ENCODE measurements at places on chromosomes 16 and 17.
A peak's percentile ranks its signal among the peaks of the same experiment; 100 is the strongest.

- peak; percentile 67 for DNase-seq
Observed at GRCh38 chr17:4072487-4073157, 70.2 kb downstream of the ZZEF1 start.

DNA sequence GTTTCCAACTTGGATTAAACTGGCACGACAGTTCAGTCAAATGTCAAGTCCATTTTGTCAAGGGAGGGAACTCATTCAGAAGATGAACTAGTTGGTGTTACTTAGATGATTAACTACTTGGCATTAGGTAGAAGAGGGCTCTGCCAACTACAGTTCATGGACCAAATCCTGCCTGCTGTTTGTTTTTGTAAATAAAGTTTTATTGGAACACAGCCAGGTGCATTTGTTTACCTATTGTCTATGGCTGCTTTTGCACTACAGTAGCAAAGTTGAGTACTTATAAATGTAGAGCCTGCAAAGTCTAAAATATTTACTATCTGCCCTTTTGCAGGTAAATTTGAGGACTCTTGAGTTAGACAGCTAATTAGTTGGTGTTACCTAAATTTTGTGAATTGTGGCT lies 410.0 kb downstream of the MAF start:
- no peak for DNase-seq

GRCh38 chr16:28087675-28088300 lies 24.3 kb upstream of the GSG1L start:
- DNase-seq: no peak

GRCh38 chr16:63539276-63539675 lies 1503.0 kb upstream of the CDH8 start:
- no peak for DNase-seq

DNA sequence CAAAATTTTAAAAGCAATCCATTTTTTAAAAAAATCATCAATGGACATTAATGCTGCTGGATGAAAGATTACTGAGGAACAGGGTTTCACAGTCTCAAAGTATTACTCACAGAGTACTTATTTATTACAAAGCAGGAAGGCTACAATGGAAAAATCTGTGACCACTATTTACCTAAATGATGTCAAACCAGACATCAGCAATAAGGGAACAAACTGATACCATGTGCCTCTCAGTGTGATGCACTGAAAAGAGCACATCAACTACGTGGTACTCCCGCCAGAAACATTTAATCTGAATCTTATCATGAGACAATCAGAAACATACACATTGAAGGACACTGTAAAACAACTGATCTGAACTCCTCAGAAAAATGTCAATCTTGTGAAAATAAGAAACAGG lies 124.2 kb downstream of the PARN start:
- no peak for DNase-seq

DNA sequence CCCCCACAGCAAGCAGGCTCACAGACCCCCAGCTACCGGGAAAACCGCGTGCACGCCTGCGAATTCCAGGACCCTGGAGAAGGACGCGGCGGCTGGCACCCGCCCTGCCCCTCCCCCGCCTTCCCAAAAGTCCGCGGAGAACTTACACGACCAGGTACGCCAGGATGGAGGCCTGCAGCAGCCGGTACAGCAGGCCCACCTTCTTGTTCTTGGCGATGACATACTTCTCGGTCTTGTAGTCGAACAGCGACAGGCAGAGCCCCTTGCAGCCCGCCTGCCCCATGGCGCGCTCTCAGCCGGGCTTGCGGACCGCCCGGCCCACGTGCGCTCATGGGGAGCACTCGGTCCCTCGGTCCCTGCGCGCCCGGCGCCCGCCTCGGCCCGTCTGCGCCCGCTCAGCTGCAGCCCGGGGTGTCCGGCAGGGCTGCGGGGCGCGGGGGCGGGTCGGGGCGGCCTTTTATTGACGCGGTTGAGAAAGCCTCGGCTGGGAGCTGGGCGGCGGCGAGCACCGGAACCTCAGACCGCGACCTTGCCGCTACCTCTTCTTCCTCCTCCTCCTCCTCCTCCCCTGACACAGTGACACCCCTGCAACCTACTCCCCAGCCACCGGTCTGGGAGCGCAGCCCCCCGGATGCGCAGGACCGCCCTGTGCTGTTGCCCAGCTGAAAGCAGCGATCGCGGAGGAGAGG lies at the start of gene P2RX5:
P2RX5 (minus strand) TSS at position 433 of the 689 bp plus-strand sequence; CDS start at position 283, 150 bp downstream.
- no peak for DNase-seq

GRCh38 chr16:66515596-66516508 lies 34.1 kb downstream of the TK2 start:
- DNase-seq: no peak

DNA sequence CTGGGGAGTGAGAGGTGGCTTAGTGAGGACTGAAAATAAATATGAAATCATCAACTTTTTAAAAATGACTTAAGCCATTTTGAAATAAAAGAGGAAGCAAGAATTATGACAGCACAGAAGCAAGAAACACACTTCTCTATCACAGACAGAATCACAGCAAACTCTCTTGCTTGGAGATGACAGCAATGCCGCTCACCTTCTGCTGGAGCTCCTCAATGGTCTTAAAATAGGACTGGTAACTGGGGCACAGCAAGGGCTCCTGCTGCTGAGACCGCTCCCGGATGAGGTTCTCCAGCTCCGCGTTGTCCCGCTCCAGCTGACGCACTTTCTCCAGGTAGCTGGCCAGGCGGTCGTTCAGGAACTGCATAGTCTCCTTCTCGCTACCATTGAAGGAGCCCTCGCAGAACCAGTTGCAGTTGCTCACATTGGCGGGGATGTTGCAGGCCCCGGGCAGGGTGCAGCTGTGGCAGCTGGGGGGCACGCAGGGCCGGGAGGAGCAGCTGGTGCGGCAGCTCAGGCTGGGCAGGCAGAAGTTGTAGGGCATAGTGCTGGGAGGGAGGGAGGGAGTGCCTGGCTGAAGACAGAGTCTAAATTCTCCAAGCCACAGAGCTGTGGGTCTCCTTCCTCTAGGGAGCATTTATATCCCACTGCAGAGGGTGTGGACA lies at the start of gene KRT31:
KRT31 (minus strand) TSS at position 613 of the 665 bp plus-strand sequence; CDS start at position 544, 69 bp downstream.
- DNase-seq: no peak

DNA sequence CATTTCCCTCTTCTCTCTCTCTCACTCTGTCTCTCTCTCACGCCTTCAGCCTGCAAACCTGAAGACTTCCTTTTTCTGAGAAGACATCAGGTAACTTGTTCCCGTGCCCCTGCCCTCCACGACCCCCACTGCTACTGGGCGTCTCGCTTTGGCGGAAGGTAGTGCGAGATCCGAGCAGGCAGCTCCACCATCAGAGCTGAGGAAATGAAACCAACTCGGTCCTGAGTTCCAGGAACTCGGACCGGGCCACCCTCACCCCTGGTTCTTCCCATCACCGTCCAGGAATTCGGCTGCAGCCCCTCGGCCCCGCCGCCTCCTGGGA lies 585 bp downstream of the MLKL start:
- DNase-seq: no peak

- DNase-seq: no peak
Observed at GRCh38 chr17:81993729-81994592, 16.5 kb downstream of the ASPSCR1 start.

DNA sequence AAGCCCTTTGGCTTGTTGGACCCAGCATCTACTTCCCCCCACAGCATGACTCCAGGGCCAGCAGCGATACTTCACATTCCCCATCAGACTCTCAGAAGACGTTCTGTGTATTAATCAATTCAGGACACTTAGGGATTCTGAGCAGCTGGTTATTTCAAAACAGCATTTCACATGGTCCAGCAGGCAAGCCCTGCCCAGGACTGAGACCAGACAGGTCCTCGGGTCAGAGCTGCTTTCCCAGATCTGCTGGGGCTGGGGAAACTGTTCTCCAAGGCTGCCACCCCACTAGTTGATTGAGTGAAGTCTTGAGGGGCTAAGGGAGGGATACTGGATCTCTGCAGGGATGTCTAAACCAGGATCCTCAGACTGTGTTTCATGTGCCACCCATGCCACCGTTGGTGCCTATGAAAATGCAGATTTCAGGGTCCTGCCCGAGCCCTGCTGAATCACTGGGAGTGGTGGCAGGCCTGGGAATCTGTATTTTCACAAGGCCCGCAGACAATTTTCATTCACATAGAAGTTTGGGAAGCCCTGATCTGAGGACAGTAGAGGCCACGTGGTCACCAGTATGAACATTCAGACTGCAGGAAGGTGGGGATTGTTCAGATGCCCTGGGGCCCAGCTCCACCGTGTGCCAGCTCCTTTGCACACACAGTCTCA lies 40.6 kb upstream of the CDH5 start:
- DNase-seq: no peak

DNA sequence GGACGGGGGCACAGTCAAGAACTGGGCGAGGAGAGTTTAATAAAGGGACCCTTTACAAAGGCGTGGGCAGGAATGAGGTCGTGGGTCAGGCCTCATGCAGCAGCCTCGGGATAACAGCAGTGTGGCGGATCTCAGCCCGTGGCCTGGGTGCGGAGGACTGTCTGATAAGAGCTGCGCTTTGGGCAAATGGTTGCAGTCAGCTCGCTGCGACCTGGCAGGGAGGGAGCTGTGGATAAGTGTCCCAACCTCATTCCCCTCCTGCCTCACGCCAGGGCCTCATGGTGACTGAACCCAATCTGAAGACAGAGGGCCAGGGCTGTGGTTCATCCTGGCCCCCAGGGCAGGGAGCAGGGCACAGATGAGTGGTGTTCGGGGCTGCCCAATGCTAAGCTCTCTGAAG lies 13.6 kb downstream of the SMTNL2 start:
- no peak for DNase-seq

GRCh38 chr16:55703003-55704001 lies 47.5 kb downstream of the SLC6A2 start:
- peak; percentile 41 for DNase-seq

GRCh38 chr16:77963185-77964044 lies 58.9 kb upstream of the CLEC3A start:
- no peak for DNase-seq

DNA sequence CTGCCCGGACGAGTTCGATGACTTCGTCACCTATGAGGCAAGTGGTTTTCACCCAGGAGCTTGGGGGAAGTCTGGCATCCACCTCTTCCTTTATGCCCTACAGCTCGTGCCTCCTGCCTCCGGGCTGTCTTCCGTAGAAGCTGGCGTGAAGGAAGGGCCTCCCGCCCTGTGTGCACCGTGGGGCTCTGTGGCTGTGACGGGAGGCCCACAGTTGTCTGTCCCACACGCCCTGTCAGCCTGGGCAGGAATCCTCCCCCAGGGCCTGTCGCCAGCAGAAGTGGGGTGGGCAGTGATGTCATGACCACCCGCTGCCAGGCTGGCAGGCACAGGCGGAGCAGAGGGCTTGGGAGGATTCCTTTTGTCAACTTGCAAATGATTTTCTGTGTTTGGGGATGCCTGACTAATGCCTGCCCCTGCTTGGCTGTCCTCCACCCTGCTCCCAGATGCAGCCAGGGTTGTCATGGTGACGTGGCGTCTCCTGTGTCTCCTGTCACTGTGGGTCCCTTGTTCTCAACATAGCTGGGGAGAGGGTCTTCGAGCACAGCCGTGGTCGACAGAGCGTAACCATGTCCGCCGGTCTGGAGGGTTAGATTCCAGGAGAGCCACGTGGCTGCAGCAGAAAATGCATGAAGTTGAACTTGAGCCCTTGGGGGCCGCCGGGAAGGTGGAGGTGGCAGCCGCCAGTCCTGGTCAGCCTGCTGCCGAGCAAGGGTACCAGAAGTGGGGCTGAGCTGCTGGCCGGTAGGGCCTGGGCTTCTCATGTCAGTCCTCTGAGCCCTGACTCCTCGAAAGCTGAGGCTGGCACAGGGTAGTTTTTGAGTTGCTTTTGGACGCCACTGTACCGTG lies 46.1 kb downstream of the RAB11FIP3 start:
- DNase-seq: no peak

DNA sequence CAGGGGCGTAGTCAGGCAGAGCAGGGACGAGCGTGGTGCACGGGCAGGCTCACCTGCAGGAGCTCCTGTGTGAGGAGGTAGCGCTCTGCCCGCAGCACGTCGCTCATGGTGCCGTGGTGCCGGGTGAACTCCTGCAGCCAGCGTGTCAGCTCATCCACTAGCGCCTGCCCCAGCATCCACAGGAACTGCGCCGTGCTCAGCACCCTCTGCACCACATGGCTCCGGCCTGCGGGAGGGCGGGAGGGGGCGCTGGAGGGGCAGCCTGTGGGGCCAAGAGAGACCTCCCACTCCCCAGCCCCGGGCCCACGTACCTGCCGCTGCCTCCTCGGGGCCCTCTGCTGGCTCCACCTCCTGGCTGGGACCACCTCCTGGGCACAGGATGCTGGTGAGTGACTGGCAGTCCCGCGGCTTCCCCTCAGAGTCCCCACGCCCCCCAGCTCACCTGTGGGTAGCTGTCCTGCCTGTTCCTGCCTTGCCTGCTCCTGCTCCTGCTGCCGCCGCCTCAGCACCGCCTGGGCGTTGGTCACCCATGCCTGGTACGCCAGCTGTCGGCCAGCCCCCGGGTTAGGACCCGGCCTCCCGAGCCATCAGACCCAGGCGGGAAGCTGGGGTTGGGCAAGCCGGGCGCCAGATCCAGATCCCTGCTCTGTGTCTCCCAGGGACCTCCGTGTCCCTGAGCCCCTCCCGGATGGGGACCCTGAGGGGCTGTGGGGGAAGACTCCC lies 16.6 kb downstream of the CTU2 start:
- DNase-seq: no peak

DNA sequence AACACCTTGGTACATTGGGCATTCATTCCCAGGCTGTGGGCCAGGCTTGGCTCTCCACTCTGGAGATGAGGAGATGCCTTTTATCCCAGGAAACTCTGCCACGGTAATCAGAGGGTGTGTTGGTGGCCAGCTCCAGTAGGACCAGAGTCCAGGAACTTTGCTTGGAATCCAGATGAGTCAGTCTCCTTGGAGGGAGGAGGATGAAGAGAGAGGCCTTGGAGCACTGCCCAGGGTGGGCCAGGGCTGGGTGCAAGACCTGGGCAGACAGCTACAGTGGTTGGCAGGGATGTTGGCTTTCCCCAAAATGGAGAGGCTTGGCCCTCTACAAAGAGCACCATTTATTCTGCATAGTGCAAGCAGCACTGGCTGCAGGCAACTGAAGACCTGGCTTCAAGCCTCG lies 209.0 kb downstream of the RGS9 start:
- DNase-seq: no peak

DNA sequence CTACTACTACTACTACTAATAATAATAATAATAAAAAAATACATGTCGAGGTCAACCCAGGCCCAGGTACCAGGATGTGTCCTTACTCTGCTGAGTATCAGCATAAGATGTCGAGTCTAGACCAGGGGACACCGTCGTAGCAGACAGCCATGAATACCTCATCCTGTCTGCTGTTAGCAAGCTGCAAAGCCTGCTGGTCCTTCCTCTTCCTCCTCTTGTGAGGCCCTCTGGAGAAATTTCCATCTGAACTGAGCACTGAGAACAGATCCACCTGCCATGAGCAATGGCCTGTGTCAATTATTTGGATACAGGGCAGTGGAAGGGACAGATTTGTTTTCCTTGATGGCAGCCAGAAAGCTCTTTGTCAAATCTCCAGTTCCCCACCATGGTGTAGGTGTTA lies 168.5 kb downstream of the XYLT1 start:
- DNase-seq: no peak

- no peak for DNase-seq
Observed at GRCh38 chr17:9958586-9959281, 53.7 kb upstream of the RCVRN start.

DNA sequence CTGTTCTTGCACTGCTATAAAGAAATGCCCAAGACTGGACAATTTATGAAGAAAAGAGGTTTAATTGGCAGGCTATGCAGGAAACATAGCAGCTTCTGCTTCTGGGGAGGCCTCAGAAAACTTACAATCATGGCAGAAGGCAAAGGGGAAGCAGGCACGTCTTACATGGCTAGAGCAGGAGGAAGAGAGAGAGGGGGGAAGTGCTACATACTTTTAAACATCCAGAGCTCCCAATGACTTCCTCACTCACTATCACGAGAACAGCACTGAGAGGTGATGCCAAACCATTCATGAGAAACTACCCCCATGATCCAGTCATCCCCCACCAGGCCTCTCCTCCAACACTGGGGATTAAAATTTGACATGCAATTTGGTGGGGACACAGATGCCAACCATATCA lies 13.3 kb downstream of the WFIKKN2 start:
- DNase-seq: no peak

GRCh38 chr17:5254903-5255521 lies 20.4 kb upstream of the SCIMP start:
- DNase-seq: no peak
